Uterus (tissue), 4 donors: ENCODE measurements at places on chromosomes 12 and 14. TPM values are rescaled to one million over a fixed set of nuclear protein-coding genes. Genes with fewer than 3 reads are reported as not detected.
A peak's percentile ranks its signal among the peaks of the same experiment; 100 is the strongest.

- DNase-seq = no peak
Measured at GRCh38 chr14:80627745-80628144, 313.8 kb downstream of the CEP128 start.

GRCh38 chr14:58755031-58755925, 117.5 kb downstream of the DACT1 start:
- DNase-seq = no peak

The KRT8 gene
- total RNA-seq = 43.8 TPM

GRCh38 chr12:58310809-58311622, 369.6 kb downstream of the ATP23 start:
- no peak for DNase-seq

DNA sequence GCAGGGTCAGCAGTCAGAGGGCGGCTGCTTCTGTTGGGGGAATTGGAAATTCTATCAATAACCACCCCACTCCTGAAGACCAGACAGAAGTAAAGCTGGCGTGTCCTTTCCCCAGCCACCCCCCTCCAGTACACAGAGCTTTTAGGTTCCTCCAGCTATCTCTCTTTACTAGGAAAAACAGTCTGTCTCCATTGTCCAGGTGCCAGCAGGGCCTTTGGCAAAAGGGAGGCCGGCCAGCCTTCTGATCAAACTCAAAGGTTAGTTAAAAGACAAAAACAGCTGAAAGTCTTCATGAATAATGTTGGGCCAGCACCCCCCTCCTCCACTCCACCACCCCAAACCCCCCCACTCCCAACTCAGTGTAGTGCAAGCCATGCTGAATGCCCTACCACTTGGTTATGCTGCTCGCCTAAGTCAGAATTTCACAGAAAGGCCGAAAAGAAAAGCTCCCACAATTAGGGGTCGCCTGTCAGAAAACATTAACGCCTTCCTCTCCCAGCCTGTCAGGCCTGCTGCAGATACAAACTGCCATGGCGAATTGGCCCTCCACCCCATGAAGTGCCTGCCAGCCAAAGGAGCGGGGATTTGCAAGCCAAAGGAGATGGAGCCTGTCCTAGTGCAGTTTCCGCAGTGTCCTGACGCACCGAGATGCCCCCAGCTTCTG, 8.9 kb downstream of the ASCL1 start:
- DNase-seq = no peak

The OR4E2 gene
- total RNA-seq = not detected

DNA sequence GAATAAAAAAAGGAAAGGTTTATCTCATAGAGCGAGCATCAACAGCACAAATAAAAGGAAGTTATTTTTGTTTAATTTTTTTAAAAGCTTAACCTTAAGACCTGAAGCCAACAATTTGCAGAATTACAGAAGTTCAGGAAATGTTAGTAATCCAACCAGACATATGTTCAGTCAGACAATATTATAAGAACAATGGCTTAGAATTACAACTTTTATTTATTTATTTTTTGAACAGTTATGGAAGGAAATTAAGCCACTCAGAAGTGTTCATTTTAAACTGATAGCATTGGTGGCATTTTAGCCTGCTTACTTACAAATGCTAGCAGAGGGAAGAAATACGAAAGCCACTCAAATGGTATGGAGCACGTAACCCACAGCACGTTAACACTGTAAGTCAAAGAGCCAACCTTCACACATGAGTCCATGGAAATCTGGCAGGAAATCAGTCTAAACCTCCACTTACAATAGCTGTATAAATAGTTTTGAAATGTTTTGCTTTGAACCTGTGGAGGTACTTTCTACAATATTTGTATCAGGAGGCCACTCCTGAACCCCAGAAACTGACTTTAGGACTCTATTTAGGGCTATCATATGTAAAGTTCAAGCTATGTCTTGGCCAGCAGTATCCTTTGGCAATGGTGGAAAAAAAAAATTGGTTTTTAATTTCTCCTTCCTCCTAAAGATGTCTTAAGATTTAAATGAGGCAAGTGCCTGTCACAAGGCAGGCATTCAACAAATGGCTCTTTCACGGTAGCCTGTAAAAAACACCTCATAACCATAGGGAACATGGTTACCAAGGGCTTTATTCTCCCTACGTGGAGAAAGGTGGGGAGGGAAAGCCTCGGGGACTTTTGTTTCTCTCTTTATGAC, 102.3 kb downstream of the ITPR2 start:
- no peak for DNase-seq

The MEG3 gene
- total RNA-seq = 34.1 TPM

DNA sequence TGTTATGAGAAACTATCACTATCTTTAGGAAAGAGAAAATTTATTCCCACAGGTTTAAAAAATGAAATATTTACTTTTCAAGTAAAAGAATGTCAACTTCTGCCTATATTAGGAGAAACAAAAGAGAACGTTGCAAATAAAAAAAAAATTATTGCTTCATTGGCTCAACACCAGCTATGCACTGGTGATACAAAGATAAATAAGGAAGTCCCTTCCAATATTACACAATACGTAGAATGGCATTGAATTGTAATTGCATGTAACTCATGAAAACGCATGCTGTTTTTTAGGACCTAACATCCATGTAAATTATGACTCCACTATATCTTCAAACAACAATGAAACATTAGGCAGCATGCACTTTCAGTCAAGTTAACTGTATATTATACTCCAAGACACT, 56.4 kb upstream of the RERGL start:
- no peak for DNase-seq

GRCh38 chr12:4701395-4702190, 18.6 kb upstream of the GALNT8 start:
- peak; percentile 76 for DNase-seq

DNA sequence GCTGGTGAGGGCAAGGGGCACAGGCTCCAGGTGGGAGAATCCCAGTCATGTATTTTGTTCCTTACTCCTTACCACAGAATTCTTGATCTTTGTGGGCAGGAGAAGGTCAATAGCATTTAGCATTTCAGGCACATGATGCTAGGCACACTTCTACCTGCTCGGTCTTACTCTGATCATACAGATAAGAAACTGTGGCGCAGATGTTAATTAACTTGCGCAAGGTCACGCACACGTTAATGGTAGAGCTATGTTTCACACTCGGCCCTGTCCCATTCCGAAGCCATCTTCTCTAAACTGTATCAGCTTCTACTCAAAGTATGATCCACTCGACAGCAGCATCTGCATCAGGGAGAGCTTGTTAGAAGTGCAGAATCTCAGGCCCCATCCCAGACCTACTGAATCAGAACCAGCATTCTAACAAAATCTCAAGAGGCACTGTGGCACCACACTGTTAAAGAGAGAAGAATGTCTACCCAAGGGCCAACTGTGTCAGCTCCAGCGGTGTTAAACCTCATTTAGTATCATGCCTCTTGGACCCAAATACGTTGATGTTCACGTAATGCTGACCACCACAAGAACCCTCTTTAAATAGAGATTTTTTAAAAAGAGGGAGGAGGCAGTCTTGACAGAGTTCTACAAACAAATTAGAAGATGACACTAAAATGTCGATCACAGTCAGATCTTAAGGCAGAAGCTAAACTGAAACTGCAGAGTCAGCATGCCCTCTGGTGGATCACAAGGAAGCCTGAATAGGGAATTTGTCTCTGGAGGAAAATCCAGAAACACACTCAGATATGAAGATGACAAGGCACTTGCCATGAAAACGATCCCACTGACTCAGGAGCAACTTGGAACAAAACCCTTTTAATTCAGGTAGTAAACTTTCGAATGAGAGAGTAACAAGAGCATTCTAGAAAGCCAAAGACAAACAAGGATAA, 7.3 kb downstream of the STXBP6 start:
- DNase-seq = no peak

GRCh38 chr14:57390806-57391516, 575 bp downstream of the NAA30 start:
- DNase-seq = no peak

The HHIPL1 gene
- under 0.01 TPM for total RNA-seq
